ENCODE measurements at places on chromosomes 3 and 15.

- no peak for DNase-seq
These were observed 482.6 kb upstream of the TPRG1 start for GRCh38 chr3:188689101-188689574.

DNA sequence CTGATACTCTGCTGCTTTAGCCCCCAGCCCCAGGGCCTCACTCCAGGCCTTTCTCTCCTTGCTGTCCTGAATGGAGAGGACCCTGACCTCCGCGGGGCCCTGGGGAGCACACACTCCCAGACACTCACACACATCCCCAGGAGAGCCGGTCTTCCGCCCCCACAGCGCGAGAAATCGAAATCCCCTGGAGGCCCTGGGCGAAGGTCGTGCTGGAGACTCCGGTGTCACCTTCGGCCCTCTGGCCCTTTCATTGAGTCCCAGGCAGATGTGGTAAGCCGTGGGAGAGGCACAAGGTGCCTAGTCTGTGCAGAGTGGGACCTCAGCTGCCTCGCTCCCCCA is 848 bp upstream of the GOLGA8B start:
- no peak for DNase-seq

- no peak for DNase-seq
These were observed 220.9 kb upstream of the NANOGP8 start for GRCh38 chr15:35305946-35306345.

DNA sequence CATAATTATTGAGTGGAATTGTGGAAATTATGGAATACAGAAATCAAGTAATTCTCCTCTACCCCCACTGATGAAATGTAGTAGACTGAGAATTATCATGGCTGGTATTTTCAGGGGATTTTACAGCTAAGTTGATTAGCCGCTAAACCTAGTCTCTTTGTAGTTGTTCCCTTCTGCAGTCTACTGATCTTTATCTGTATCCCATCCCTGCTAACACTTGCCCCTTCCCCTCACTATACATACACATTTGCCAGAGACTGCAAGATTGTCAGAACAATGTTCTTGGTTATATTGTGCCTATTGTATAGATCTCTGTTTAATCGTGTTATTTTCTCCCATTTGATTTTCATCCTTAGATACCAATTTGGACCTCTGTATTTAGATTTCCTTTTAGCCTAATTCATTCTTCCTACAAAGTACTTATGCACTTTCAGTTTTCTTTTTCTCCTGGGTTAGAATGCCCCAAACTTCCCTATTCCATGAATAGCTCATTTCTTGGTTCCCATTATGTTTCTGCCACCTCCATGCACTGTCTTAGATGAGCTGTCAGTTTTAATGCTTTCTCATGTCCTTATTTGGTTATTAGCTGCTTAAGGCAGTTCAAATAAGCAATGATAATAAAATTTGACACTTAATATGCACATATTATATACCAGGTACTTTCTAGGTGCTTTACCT is 86.9 kb downstream of the CDIN1 start:
- DNase-seq = no peak

- DNase-seq = no peak
These were observed 86.1 kb downstream of the ROBO2 start for GRCh38 chr3:77125966-77126365.
